ENCODE measurements at places on chromosomes 1 and 21.

GRCh38 chr1:44801491-44802305 is 1.5 kb downstream of the PLK3 start:
- DNase-seq: peak; percentile 67

GRCh38 chr21:31394309-31394708 is 50.2 kb upstream of the TIAM1 start:
- DNase-seq: no peak

GRCh38 chr1:246837418-246838117 is 94.2 kb downstream of the AHCTF1 start:
- no peak for DNase-seq

DNA sequence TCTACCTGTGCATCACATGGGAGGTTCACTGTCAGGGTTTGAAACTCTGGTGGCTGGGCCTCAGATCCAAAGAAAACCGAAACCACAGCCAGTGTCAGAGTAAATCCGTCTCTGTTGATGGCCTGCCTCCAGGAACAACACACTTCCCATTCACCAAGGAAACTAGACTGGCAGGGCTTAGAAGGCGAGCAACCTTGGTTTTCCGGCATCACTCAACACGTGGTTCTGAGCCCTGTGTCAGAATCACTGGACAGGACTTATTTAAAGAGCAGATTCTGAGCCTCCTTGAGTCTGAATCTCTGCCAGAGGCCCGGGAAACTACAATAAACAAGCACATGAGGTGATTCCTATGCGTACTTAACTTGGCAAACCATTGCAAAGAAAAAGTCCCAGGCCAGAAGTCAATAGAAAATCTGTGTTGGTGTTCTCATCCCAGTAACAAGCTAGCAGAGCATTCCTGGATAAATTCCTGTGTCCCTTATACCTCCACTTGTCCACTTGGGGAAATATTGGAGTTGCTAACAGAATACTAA is 70.0 kb downstream of the KCTD3 start:
- no peak for DNase-seq

DNA sequence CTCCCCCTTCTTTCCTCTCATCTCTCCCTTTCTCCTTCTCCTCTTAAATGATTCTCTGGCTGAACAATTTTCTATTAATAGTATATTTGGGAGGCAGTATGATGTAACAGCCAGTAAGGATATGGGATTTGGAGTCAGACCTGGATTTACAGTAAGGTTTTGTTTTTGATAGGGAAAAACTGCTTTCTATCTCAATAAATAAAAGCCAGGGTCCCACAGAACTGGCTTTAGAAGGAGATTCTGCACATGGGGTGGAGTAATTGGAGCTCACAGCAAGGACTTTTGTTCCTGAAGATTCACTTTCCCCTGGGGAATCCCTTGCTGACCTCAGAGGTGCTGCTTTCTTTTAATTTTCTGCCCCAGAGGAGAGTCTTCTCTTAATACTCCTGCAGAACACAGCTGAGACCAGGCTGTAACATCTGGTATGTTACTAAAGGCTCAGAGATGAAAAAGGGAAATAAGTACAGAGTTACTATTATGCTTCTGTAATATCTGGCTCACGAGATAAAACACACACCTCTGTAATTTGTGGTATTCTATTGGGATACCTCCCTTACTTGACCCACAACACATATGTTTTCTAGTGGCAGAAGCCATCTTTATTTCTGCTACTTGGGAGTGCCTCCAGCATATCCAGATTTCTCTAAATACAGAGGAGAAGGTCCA is 13.4 kb downstream of the EPB41 start:
- no peak for DNase-seq

DNA sequence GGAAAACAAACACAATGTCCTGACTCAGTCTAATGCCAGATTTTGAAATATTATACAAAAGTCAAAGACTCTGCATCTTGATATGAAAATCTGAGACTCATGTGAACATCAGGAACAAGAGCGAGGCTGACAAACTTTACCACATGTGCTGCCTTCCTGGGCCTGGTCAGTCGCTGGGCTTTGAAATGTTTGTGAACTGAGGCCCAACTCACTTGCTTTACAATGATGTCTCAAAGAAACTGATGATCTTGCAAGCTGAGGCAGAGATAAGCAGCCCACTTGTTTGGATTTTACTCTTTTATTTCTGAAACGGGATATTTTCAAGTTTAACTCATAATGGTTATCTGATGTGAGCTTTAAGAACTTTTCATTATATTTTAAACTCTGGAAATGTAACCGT is 2.1 kb downstream of the BCAR3 start:
- no peak for DNase-seq

- DNase-seq: no peak
Measured at GRCh38 chr1:12341667-12342066, 111.8 kb downstream of the VPS13D start.

DNA sequence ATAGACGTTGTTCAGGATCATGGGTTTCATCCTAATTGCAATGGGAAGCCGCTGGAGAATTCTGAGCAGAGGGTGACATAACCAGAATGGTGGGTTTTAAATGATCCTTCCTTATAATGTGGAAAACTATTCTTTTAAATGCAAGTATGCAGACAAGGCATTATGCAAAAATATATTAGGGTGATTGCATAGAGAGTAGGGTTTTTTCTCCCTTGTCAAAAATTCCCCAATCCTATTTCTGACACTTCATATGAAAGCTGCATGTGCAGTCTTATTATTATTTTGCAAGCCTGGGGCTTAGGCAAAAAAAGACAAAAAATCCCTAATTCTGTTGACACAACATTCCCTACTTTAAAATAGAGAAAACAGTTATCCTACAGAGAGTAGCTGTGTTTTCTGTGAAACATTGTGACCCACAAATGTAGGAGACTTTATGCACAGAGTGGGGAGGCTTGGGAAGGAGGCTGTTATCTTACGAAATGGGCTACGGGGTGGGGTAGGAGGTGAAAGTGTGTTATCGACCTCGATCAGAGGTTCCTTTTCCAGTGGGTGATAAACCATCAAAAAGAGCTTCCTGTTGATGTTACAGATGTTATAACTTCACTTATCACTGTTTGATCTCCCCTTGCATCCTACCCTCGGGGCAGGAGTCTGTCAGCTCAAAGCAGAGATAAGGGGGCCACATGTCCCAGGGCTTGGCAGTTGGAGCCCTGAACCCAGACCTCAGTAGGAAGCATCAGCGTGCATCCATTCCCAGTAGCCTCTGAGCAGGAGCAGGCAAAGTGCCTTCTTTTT is 27.2 kb downstream of the RHEX start:
- no peak for DNase-seq

DNA sequence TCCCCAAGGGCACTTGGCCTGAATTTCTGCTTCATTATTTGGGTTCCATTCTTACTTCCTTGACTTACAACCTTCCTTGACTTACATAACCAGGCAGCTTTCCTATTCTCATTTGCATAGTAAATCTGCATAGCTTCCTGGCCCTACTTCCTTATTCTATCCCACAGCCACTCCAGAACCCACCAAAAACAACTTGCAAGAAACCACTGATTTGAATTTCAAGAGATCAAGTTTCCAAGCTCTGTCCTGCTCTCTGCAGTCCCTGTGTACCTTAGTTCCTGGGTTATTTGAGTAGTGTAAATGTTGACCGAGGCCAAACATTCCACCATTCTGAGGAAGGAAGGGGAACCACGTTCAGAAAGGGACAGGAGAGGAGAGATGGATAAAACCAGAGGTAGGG is 603.3 kb downstream of the PTPRC start:
- DNase-seq: no peak

- peak; percentile 98 for DNase-seq
Measured at GRCh38 chr1:112395821-112396652, at the start of gene CTTNBP2NL. Gene CTTNBP2NL (plus strand): TSS chr1:112396214. CDS start chr1:112416166, 19,952 bp downstream.

GRCh38 chr1:182676274-182676673 is 8.1 kb downstream of the RGS8 start:
- no peak for DNase-seq

DNA sequence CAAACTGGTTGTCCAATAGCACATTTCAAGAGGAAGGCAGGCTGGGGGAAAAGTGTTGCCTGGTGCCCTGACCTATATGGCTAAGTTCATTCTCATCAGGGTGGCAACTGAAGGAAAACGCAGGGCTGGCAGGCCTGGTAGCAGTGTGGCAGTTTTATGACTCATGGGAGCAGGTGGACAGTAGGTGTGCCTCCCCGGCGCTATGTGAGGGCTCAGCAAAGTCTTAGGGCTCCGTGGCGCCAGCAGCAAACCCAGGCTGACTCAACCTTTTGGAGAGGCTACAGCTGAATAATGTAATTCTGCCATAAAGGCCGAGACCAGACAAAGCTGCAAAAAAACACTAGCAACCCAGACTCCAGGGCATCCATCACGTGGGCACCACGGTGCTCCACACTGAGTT is 23.6 kb downstream of the GADD45A start:
- DNase-seq: no peak

GRCh38 chr1:202113690-202114300 is 8.9 kb upstream of the GPR37L1 start:
- DNase-seq: no peak

- DNase-seq: no peak
Measured at GRCh38 chr1:94708299-94708685, 111.9 kb upstream of the SLC44A3 start.

DNA sequence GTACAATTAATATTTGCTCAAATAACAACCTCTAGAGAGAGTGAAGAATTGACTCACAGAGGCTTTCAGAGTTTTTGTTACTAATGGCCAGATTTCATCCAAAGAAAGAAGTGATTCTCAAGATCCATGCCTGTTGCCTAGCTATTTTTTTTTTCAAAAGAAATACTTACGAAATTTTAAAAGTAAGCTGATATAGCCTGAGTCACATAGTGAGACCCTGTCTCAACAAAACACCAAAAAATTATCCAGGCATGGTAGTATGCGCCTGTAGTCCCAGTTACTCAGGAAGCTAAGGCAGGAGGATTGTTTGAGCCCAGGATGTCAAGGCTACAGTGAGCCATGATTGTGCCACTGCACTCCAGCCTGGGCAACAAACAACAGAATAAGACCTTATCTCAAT is 14.6 kb downstream of the PALMD start:
- DNase-seq: no peak

DNA sequence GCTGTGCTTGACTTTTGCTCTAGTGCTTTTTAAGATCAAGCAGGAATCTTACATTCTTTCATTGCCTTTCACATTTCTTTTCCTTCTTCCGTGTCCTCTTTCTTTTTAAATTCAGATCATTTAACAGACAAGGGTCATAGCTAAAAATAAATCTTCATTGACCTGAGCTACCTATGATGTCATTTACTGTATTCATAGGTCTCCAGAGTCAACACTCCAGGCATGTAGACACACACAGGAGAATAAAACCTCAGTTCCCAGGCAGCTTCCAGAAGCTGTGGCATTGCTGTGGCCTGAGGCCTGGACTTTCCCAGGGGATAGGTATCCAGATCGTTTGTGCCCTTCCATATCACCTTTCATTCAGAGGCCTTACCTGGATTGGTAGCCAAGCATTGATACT is 38.5 kb upstream of the ENAH start:
- DNase-seq: no peak

DNA sequence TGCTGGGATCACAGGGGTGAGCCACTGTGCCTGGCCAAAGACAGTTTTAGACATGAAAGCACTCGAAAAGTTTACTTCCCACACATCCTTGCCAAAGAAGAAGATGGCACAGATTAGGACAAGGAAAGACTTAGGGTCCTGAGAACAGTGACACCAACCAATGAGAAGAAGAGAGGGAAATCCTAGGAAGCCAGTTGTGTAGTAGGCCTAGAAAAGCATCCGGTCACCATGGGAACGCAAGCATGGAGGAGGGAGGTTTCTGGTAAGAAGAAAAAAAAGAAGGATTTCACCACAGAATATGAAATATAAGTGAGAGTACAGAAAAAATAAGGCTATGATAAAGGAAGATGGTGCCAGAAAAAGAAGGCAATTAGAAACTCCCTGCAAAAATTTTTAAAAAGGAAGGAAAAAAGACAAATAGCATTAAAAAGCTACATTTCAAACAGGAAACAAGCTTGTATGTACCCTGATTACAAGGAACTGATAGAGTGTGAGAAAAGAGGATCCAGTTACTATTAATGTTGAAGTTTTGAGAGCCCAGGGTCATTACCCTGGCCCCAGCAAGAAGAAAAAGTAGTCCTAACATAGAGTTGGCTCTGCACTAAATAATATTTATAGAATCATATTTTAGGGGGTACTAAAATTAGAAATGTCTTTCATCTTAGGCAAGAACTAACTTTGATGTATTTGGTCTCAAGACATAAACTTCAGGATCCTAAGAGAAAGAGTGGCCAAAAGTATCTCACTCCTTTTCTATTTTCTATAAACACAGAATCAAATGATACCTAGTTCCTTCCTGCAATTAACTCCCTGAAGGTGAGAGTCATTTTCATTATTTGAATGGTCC is 16.1 kb downstream of the DIPK1A start:
- no peak for DNase-seq

DNA sequence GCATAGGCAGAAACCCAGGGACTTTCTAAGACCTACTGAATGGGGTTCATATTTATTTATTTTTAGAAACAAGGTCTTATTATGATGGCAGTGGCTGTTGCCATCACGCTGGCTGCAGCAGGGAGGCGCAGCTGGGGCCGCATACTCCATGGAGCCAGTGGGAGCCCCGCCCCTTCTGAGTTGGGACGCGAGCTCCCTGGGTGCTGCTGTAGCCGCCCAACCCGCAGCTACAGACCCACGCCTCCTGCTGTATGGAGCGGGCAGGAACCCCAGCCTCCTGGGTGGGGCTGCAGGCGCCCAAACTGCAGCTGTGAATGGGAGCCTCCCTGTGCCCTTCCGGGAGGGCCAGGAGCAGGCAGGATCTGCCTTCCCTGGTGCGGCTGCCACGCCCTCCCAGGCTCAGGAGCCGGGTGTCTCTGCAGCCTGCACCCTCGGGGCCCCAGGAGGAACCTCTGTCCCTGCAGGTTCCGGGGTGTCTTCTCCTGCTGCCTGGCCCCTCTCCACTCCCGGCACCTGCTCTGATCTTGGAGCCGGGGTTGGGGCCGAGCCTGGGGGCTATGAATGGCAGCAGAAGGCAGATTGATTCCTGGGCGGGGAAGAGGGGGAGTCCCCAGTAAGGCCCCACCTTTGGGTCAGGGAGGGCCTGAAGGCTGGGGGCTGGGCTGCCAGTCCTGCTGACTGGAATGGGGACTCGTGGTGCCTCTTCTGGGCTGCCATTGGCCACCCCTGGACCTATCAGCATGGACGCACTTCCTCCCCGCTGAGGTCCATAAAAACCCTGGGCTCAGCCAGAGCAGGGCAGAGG is 66.5 kb upstream of the LRRN2 start:
- DNase-seq: no peak

GRCh38 chr1:51962486-51963356 is 27.8 kb downstream of the RAB3B start:
- DNase-seq: no peak

- DNase-seq: no peak
Measured at GRCh38 chr1:227466039-227466645, 97.2 kb upstream of the ZNF678 start.

- no peak for DNase-seq
Measured at GRCh38 chr1:53196017-53196484, 573 bp upstream of the CPT2 start.

DNA sequence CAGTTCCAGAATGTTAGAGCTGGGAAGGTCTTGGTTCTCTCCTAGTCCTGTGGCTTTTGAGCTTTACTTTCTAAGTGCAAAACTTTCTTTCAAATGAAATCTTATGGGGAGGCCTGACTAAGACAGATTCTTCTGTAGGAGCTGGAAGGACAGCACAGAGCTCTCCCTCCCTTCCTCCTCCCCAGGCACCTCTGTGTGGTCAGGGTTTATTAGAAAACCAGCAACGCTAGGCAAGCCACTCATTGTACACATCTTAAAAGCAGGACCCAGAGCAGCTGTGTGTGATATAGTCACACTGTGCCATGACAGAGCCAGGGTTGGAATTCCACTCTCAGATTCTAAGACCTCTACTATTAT is 241.1 kb upstream of the RAB4A start:
- no peak for DNase-seq

GRCh38 chr1:174480324-174480723 is 32.6 kb downstream of the GPR52 start:
- no peak for DNase-seq

- DNase-seq: no peak
Measured at GRCh38 chr1:43194509-43194908, 22.4 kb downstream of the CFAP57 start.
